ENCODE measurements at places on chromosomes 11 and 22.
A peak's percentile ranks its signal among the peaks of the same experiment; 100 is the strongest.

DNA sequence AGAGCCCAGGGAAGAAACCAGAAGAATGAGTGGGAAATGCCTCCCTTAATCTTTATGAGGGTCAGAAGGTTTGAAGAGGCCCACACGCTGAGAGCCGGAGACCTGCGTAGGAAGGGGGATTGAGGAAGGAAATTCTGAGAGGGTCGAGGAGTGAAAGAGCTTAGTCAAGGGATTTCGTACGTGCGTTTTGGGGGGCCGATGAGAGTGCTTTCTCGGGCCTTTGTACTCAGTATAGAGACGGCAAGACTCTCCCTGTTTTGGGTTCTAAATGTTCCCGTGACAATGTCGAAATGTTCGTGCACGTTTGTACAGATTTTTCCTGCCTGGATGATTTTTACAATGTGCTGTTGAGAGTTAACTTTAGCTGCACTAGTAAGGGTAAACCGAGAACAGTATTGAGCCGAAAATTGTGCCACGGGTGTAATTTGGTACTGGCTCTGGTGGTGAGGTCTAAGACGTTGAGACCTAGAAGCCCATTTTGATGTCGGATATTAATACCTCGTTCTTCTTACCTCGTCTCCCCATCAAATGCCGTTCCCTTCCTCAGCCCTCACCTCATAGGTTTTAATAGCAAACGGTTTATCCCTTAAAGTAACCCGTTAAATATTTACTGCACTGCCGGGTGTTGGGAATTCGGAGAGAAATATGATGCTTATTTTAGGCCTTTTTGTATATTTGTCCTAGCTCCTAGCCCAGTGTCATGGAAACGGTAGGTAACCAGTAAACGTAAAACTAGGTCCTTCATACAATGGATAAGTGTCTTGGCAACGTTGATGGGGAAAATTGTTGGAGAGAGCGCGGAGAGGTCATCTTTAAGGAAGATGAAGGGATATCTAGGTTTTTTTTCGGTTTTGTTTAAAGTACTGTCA, 734 bp downstream of the C11orf58 start:
- peak; percentile 46 for DNase-seq

DNA sequence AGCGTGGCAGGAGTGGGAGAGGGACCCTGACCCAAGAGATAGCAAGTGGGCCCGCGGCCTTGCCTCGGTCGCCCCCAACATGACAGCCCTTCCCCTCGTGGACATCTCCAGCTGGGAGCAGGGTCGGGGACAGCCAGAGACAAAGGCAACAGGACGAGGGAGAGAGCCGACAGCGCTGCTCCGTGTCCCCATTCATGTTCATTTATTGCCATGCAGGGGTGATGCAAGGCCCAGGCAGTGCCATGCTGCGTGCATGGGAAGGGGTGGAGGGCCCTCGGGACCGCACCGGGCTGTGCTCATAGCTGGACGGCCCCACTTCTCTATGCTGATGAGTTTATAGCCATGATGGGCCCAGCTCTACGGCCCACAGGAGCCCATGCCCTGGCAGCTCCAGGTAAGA, 12.7 kb downstream of the MRPL23 start:
- no peak for DNase-seq

DNA sequence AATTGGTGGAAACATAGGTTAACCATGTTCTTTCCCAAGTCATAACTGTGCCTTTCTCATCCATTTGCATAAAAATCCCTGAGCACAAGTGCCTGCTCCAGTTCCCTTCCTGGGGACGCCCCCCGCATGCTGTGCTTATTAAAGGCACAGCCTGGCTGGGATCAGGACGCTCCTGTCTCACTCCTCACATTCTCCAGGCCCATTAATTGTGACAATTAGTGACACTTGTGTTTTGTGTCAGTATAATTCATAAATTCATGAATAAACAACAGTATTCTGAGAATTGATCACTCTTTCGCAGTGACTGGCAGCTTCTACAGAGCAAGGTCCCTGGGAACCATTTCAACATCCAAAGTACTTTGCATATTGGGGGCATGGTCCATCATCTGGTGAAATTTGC, 1354.4 kb downstream of the TBC1D22A start:
- no peak for DNase-seq

DNA sequence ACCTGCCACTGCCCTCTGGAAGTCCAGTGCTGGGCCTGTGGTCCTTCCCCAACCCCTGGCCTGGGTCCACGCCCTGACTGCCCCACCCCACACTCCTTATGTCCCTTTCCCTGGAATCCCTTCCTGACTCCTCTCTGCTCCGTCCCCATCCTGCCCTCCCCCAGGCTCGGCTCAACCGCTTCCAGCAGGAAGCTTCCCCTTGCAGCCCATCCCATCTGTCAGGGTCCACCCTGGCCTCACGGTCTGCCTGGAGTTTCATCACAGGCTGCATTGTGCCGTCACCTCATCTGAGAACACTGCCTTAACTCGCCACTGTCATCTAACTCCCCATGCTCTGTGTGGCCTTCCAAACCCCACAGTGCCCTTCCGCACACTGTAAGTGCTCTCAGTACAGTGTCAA, 64.3 kb downstream of the NAT10 start:
- DNase-seq, result no peak

GRCh38 chr22:38863531-38864131, 8.4 kb downstream of the CBX6 start:
- peak; percentile 7 for DNase-seq

GRCh38 chr22:48888466-48889208, 939.0 kb downstream of the BRD1 start:
- peak; percentile 3 for DNase-seq

DNA sequence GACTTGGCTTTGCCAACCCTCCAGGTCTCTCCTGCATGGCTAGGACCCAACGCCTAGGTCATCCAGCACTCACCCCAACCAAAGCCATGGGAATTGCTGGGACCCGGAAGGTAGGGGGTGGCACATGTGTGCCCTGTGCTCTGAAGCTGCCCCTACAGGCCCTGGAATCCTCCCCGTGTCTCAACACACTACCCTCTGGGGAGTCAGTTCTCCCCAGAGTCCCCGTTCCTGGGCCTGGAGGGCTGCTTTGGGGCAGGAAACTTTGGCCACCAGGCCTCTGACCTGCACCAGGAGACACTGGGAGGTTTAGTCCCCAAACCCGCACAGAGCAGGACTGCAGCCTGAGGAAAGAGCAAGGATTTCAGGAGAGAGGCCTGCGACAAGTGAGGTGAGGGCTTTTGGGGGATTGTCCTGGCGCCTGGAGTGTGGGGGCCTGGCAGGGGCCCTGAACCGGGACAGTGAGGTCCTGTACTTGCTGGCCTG, 495 bp upstream of the IFITM1 start:
- DNase-seq, result no peak

DNA sequence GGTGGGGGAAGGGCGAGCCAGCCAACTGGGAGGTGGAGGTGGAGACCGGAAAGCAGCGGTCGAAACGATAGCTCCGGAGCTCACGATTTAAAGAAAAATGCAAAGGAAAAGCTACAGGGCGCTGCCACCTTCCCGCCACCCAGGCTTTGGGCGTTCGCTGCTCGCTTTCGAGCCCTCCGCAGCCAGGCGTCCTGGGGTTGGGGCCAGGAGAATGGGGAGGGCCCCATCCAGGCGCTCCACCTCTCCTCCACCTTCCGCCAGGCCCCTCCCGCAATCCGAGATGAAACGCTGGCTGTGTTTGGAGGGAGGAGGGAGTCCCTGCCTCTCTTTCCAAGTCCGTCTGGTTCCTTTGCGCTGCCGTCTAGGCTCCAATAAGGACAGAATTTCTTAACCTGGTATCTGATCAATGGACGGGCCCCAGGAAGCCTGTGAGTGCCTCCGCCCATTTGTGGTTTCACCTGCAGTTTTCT, 483 bp upstream of the ABTB2 start:
- peak; percentile 33 for DNase-seq

DNA sequence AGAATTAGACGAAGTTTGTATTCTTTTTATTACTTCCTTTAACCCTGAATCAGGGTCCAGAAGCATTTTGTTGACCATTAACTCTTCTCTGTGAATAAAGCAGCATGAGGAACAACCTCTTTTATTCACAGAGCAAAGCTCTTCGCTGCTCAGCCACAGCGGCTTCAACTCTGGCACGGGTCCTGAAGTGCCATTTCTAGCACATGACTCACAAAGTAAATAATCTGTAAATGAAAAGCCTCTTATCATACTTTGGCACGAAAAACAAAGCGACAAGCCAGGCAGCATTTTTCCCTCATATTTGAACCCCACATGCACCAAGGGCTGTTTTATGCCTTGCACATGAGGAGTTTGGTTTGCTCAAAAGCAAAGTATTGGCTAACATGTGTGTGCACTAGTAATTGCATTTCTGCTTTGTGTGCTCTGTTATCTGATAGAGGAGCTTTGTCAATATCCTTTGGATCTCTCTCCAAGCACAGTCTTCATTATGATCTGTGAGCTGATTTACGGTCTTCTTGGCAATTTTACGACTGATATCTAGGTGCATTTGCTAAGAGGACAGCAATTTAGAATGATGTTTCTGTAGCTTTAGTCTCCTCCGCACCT, 33.0 kb upstream of the APOBEC3A start:
- DNase-seq, result no peak

DNA sequence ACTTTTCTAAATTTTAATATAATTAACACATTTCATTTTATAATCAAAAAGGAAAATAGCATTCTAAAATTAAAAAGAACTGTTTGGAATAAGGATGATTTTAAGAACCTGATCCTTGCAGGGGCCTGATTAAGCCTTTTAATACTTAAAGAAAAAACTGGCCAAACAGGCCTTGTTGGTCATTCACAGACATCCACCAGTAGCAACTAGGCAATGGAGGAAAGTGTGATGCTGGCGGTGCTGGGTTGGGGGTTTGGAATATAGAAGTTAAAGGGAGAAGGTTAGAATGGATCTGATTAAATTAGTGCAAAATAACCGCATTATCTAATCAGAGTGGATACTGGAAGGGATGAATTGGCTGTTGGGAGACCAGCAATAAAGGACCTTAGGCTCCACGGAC, 16.9 kb upstream of the TEAD1 start:
- DNase-seq, result no peak

DNA sequence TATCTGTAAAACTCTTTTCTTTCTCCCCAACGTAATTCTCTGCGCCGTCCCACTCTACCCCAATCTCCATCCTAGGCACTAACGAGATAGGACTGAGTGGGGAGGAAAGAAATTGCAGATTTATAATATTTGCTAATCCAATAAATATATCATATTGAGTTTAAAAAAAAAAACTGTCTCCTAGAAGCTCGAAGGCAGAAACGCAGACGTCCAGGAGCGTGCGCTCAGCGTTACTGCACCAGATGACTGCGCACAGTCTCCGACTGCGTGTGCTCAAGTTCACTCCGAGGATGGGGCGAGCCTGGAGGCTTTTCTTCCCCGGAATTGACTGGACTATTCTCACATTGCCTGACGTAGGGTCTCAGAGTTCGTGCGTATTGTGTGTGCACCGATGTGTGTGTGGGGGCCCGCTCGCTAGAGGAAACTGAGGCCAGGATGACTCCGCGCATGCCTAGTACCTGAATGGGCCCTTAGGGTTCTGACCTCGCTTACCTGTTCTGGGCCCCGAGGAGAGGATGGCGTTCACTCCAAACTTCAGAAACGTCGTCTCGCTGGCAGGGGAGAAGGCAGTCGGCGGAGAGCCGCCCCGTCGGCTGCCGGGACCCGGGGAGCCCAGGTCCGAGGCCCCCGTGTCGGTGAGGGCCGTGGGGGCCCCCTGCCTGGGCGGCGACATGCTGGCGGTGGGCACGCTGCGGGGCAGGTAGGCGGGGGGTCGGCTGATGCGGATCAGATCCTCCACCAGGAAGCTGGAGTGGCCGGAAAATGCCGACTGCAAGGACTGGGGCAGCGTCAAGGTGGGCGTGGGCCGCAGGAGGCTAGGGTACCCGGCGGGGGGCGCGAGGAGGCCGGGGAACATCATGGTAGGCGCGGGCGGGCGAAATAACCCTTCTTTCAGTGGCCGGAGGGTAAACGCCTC, 551 bp downstream of the DBX1 start:
- no peak for DNase-seq

DNA sequence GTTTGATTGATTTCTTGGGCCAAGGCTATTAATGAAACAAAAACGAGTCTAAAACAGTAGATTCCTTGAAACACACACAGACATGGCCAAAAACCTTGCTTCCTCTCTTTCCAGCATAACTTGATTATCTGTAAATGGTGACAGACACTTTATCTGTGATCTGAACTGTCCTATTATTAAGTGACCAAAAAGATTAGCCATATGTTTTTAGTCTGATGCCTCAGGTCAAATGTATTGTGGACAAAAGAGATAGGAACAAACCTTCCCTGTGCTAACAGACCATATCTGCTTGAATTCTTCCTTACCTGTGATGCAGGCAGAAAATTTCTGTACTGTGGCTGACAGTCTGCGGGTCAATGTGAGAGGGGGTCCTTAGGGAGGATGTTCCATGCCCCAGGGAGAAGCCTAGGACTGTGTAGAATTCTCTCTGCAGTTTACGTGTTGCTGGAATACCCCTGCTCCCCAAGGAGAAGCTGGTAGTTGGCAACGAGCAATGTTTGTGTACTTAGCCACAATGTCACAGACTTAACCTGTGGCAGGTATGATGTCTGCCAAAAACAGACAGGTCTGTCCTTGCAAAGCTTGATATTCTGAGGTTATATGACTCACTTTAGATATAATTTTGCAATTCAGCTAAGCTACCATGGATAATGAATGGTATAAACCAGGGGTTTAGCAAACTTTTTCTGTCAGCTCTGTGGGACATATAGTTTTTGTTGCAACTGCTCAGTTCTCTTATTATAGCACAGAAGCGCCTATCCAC, 31.2 kb downstream of the C11orf71 start:
- DNase-seq, result no peak

GRCh38 chr11:102177974-102178631, 67.9 kb downstream of the YAP1 start:
- no peak for DNase-seq

DNA sequence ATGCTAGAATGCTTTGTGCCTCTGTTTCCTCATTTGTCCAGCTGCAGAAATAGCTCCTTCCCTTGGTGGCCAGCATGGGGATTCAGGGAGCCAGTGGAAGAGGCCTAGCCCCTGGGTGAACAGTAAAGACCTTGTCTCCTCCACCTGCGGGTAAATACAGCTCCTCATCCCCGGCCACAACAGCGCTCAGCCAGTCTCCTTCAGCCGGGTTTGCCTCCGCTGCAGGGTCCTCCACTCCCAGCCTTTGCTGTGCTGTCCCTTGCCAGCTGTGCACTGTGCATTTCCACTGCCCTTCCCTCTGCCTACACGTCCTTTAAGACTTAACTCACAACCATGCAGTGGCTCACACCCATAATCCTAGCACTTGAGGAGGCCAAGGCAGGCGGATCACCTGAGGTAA, 1.5 kb upstream of the CDC42EP1 start:
- DNase-seq, result no peak

GRCh38 chr11:47905358-47906059, 57.4 kb upstream of the NUP160 start:
- DNase-seq, result no peak
